Stimulated activated CD8-positive, alpha-beta memory T cell treated with anti-CD3 and anti-CD28 coated beads, Interleukin-4, amount 100 ng/mL, for 4 hours (primary cell): ENCODE measurements at places on chromosomes 7 and 10.

GRCh38 chr10:115091161-115091560 lies 2.0 kb upstream of the ATRNL1 start:
- DNase-seq: no peak

DNA sequence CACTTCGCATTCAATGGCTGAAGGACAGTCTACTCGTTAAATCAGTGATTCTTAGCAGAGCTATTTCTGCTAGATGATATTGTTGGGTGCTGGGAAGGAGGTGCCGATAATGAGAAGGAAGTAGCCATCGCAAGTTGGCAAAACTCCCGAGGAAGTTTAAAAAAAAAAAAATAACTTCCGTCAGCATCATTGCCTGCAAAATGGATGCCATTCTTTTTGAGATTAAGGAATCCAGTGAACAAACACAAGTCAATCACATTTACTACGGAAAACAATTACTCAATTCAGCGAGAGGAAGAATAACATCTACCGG lies 74.4 kb upstream of the SFMBT2 start:
- DNase-seq: no peak

DNA sequence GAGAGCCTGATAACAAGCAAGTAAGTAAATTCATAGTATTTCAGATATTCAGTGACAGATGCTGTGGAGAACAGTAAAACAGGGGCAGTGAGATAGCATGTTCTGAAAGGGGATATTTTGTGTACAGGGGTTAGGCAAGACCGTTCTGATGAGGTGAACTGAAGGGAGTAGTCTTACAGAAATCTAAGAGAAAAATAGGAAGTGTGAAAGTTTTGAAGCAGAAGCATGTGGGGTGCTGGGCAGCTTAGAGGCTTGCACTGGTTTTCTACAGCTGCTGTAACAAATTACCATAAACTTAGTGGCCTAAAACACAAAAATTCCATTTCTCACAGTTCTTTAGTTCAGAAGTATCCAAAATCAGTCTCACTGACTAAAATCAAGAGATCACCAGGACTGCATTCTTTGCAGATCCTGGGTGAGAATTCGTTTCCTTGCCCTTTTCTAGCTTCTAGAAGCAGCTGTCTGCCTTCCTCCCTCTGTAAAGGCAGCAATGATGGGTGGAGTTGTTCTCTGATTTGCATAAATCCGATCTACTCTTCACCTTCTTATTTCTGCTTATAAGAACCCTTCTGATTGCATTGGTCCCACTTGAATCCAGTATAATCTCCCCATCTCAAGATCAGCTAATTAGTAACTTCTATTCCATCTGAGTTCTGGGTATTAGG lies 7.5 kb upstream of the KLF14 start:
- no peak for DNase-seq

- DNase-seq: no peak
These were observed 254.8 kb downstream of the HTR7 start for GRCh38 chr10:90602862-90603610.

DNA sequence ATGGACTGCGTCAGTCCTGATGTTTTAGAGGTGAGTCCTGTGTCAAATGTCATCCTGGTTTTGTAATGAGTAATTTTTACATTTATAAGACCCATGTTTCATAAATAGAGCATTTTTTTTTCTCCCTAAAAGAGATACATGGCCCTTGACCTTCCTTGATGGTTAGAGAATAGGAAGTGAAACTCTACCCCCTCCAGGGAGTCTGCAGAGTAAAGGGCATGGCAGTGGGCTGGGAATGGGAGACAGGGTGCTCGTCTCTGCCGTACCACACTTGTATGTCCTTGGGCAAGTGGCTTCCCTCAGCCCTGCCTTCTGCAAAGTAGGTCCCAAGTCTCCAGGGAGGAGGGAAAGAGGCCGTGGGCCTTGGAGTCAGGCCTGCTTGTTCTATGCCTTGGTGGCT lies 63.9 kb downstream of the WDFY4 start:
- DNase-seq: no peak

DNA sequence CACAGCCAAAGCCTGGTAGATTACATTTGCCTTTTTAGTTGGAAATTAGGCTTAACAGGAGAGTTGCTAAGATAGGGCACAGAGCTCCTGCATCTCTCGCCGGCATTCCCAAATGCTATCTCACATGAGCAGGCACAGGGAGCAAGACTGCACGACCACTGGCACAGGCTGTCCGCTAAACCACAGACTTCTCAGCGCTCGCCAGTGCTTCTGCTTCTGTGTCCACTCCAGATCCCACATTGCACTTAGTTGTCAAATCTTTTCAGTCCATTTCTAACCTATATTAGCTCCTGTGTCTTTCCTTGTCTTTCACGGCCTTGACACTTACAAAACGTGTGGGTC lies 138.9 kb downstream of the EGFR start:
- DNase-seq: no peak

DNA sequence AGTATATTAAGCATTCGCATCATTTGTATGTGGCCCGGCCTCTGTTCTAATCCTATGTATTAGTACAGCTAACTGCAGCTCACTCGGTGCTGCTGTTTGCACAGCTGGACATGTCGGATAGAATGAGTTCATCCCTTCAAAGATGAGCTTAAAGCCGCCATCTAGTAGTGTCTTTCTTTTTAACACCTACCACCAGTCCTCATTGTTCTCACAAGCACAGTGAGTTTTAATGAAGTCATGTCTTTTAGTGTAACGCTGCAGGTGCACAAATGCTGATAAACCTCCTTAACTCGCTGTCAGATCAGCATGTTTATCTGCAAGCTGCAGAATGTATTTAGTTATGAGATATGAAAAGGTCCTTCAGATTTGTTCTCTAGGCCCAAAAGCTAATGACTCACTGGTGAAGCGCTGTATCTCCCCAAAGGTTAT lies 247.5 kb downstream of the MTERF1 start:
- no peak for DNase-seq

GRCh38 chr10:92640107-92640506 lies 47.2 kb downstream of the KIF11 start:
- DNase-seq: no peak

GRCh38 chr7:29435167-29435566 lies 128.5 kb upstream of the PRR15 start:
- DNase-seq: no peak

DNA sequence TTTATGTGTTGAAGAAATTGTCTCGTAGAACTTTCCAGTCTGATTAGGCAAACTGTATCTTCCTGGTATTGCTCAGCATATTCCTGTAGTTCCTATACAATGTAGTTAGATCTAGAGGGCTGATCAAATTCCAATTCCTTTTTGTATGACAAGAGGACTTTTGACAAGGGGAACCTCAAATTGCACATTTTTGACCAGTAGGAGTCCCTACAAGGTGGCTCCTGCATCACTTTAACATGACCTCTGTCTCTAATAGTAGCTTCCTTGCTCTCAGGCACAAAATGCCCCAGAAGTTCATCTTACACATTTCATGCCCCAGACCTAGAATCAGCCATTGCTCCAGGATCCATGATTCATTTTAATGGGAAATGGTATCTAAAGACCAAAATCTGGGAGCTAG lies 18.7 kb downstream of the HERPUD2 start:
- DNase-seq: no peak

- no peak for DNase-seq
These were observed 91.4 kb upstream of the MACROH2A2 start for GRCh38 chr10:69960988-69961880.

GRCh38 chr10:105094048-105094447 lies 453.0 kb downstream of the SORCS3 start:
- DNase-seq: no peak

- no peak for DNase-seq
These were observed 40.6 kb downstream of the PYROXD2 start for GRCh38 chr10:98374217-98374985.
